ENCODE measurements at places on chromosomes 5 and 9. TPM values are rescaled to one million over a fixed set of nuclear protein-coding genes. Genes with fewer than 3 reads are reported as not detected.
A peak's percentile ranks its signal among the peaks of the same experiment; 100 is the strongest.

The GRIA1 gene
- not detected for total RNA-seq

DNA sequence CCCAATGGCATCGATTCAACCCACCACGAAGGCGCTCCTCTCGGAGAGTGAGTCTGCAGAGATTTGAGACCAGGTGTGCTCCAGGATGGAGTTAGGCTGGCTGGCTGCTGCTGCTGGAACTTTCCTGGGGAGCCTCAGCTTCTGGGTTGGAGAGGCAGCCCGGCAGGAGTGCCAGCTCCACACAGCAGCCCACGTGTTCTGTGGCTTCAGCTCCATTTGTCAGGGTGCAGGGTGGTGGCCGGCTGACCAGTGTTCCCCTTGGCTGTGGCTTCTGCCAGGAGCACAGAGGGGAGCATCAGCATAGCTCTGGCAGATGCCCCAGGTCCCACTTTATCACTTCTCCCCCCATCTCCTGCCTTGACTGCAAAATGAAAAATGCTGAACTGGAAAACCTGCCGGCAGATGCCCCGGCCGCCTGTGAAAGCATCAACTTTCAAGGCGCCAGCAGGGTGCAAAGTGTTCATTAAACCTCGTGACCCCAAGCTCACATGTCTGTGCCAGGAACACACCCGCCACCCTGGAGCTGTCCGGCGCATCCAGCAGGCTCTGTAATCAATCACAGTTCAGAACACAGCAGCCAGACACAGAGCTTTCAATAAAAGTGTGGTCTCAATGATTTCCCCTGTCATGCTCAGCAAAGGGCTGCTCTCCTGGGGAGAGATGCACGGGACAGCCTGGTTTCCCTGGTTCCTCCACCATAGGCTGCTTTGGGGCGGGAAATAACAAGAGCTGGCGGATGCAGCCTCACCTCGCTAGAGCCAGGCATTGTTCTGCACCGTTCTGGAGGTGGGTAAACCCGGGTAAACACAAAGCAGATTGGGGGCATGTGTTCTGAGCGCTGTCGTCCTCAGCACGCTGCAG lies 53.2 kb downstream of the TRIP13 start:
- no peak overlapping the region for H3K4me3 ChIP-seq
- H3K27ac ChIP-seq = no peak overlapping the region
- no peak for DNase-seq
- no peaks in the 10 kb centered on the region for H3K36me3 ChIP-seq
- H3K27me3 ChIP-seq = peaks cover 69% of the 10 kb centered on the region

DNA sequence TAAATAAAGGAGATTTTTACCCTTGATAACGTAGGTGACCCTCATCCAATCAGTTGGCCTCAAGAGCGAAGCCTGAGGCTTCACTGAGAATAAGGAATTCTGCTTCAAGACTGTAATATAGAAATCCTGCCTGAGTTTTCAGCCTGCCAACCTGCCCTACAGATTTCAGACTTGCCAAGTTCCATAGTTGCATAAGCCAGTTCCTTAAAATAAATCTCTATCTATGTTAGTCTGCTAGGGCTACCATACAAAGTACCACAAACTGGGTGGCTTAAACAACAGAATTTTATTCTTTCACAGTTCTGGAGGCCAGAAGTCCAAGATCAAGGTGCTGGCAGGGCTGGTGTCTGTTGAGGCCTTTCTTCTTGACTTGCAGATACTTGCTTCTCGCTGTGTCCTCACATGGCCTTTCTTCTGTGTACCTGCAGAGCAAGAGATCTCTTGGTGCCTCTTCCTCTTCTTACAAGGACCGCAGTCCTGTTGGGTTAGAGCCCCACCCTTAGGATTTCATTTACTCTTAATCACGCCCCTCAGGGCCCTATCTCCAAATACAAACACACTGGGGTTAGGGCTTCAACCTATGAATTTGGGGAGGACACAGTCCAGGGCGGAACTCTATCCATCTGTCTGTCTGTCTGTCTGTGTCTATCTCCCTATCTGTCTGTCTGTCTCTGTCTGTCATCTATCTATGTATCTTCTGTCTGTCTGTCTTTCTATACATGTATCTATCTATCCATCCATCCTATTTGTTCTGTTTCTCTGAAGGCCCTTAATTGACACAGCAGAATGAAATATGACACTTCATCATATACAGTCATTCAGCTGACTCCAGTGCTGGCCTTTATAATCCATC lies 17.0 kb upstream of the CMBL start:
- no peaks in the 10 kb centered on the region for H3K27me3 ChIP-seq
- H3K36me3 ChIP-seq = no peaks in the 10 kb centered on the region
- H3K4me3 ChIP-seq = no peak overlapping the region
- H3K27ac ChIP-seq = no peak overlapping the region

DNA sequence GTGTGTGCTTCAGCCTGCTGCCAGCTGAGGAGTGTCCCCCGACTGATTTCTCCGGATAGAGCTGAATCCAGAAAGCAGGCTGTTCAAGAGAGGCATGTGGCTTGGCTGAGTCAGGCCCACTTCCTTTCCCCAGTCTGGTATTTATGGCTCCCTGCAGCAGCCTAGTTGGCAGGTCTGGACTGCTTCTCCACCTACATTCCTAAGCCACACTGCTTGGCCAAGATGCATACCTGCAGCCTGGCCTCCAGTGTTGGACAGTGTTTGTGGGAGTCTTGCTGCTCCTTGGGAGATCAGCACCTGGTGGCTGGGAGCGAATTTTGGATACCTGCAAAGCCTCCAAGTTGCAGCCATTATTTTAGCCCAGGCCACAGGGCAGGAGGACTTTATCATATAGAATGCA lies 670.8 kb downstream of the ACTL7B start:
- H3K36me3 ChIP-seq = no peaks in the 10 kb centered on the region
- H3K27ac ChIP-seq = peak overlapping the region; percentile 41
- peak; percentile 73 for DNase-seq

DNA sequence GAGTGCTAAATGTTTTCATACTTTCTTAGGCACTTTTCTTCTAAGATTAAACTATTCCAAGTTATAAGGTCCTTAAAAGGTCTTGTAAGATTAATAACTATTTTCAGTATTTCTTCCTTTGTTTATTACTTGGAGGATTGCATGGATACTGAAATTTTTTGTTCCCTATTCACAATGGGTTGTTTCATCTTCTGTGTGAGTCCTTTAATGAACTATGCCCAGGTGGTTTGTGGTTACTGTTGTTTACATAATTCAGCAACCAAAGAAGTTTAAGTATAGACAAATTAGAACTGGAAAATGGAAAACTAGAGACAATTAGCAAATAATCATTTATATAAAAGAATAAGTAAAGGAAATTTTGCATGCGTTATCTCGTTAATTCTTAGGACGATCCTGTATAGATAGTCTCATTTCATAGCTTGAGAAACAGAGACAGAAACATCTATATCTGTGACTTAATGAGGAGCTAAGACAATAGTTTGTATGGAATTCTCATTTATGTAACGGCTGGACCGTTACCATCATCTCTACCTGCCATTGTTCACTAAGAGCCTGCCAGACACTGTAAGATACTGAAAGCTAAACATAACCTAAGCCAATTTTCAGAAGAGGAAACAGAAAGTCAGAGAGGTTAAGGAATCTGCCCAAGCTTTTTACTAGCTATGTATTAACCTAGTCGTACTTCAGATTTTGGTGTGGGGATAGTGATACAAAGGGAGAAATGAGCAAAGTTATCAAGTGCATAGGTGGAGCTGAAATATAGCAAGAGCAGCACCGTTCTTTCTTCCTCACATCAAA lies 148.2 kb downstream of the PAM start:
- no peaks in the 10 kb centered on the region for H3K36me3 ChIP-seq
- no peak overlapping the region for H3K4me3 ChIP-seq
- H3K4me1 ChIP-seq = peaks cover 16% of the 10 kb centered on the region
- H3K27me3 ChIP-seq = no peaks in the 10 kb centered on the region
- no peak overlapping the region for H3K27ac ChIP-seq

The TYRP1 gene
- not detected for total RNA-seq

- no peak overlapping the region for H3K4me3 ChIP-seq
- no peak overlapping the region for H3K27ac ChIP-seq
- no peaks in the 10 kb centered on the region for H3K4me1 ChIP-seq
- no peaks in the 10 kb centered on the region for H3K36me3 ChIP-seq
These were observed 19.8 kb upstream of the SLC9A3 start for GRCh38 chr5:543755-544674.

- DNase-seq = no peak
- peaks cover 20% of the 10 kb centered on the region for H3K36me3 ChIP-seq
- H3K4me1 ChIP-seq = peaks cover 50% of the 10 kb centered on the region
- H3K27me3 ChIP-seq = no peaks in the 10 kb centered on the region
- no peak overlapping the region for H3K4me3 ChIP-seq
- no peak overlapping the region for H3K27ac ChIP-seq
These were observed 1.5 kb downstream of the LRRTM2 start for GRCh38 chr5:138873466-138874221.

- no peaks in the 10 kb centered on the region for H3K27me3 ChIP-seq
- no peak overlapping the region for H3K4me3 ChIP-seq
- H3K27ac ChIP-seq = no peak overlapping the region
These were observed 51.6 kb upstream of the PHYKPL start for GRCh38 chr5:178284093-178284675.

GRCh38 chr9:29319736-29320513 lies 1746.6 kb upstream of the C9orf72 start:
- peaks cover 6% of the 10 kb centered on the region for H3K4me1 ChIP-seq
- peak overlapping the region; percentile 25 for H3K27ac ChIP-seq
- DNase-seq = peak; percentile 1
- no peak overlapping the region for H3K4me3 ChIP-seq
- H3K27me3 ChIP-seq = no peaks in the 10 kb centered on the region

The MUSK gene
- total RNA-seq = not detected

GRCh38 chr5:111782216-111782615 lies 25.2 kb upstream of the NREP start:
- H3K27ac ChIP-seq = no peak overlapping the region
- H3K4me3 ChIP-seq = no peak overlapping the region
- H3K4me1 ChIP-seq = peaks cover 18% of the 10 kb centered on the region
- no peaks in the 10 kb centered on the region for H3K36me3 ChIP-seq

All from MCF 10A (cell line).